T follicular helper cell (primary cell): ENCODE measurements at places on chromosomes 7 and 10.

GRCh38 chr7:134317434-134317833, 704 bp upstream of the SLC35B4 start:
- no peak for DNase-seq

DNA sequence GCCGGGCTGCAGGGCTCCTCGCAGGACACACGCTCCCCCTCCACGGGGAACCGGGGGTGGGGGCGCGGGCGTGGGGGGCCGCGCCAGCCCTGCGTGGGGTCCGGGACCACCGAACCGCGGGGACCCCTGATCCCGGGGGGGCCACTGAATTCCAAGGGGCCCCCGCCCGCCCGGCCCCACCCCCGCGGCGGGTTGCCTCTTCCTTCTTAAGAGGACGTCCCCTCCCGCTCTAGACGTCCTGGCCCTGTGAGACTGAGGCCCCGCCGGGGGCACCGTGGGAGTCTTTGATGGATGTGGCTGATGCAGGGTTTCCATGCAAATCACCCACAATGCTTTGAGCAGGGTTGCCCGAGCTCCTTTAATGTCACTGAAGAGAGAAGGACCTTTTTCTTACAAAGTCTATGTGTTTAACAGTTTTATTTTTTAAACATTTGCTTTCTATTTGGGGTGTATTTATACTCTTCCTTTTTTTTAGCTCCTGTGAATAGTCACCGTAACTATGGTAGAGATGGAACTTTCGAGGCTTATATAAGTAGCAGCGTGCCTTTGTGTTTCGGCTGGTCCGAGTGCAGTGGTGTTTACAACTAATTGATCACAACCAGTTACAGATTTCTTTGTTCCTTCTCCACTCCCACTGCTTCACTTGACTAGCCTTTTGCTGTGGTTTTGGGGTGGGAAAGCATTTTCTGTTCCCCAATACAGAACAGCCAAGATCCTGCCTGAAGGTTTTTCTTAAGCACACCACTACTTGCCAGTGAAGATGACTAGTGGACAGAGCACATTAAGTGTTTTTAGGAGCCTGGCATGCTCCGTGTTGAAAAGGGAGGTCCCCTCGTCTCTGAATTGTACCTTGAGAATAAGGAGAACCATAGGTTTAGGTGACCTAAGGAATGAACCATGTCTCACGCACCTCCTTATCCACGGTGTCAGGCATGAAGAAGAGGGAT, 44.8 kb downstream of the PDIA4 start:
- DNase-seq: peak; percentile 79

DNA sequence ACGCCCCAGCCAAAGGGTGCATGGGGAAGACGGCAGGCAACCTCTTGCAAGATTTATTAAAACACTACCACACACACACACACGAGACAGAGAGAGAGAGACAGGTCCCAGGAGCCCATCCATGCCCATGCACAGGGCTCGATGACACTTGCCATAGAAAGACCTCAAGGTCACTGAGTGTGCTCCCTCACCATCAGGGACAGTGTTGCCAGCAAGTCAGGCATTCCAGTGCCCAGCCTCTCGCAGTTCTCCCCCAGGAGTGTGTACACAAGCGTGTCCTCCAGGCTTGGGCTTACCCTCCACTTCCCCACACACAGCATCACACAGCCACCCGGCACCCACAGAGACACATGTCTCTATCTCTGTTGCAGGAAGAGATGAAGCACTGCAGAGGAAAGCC, 46.8 kb upstream of the SLF2 start:
- no peak for DNase-seq

- DNase-seq: no peak
Measured at GRCh38 chr7:115574681-115575291, 455.8 kb downstream of the TFEC start.

DNA sequence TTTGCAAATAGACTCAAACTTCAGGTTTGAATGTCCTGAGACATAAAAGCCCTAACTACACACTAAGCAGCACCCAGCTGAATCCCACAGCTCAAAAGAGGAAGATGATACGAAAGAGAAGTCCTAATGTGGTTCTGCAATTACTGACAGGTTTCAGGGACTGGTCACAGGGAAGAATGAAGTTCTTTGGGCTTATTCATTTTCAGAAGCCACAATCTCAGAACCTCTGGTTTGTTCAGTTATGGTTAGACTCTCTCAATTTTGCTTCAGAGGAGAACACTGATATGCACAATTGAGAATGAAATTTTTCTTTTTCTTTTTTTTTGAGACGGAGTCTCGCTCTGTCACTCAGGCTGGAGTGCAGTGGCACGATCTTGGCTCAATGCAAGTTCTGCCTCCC, 94.6 kb upstream of the FAM180A start:
- no peak for DNase-seq

DNA sequence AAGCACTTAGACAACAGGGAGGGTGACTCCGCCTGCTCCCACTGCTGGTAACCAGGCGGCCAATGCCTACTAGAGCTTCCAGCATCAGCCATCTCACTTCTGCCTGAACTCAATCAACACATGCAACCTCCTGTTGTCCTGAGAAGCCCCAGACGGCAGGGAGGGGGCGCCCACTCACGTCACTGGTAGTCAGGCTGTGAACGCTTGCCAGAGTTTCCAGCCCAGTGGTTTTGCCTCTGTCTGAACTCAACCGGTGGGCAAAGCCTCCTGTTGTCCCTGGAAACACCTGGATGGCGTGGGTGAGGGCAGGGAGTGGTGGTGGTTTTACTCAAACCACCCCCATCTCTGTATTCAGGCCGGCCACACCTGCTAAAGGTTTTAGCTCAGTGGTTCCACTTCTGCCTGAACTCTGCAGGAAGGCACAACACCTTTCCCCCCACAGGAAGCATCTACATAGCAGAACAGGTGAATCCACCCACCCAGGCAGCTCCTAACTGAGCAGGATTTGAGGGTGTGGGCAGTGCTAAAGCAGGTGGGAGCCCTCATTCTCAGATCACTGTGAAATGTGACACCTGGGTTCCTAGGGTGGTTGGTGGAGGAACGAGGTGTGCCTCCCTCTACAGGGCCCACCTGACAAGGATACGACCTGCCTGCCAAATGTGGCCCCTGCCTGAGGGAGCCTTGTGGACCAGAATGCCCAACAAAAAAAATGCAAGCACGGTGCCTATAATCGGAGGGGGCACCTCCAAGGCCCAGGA, 563.0 kb upstream of the SEMA3D start:
- DNase-seq: no peak

DNA sequence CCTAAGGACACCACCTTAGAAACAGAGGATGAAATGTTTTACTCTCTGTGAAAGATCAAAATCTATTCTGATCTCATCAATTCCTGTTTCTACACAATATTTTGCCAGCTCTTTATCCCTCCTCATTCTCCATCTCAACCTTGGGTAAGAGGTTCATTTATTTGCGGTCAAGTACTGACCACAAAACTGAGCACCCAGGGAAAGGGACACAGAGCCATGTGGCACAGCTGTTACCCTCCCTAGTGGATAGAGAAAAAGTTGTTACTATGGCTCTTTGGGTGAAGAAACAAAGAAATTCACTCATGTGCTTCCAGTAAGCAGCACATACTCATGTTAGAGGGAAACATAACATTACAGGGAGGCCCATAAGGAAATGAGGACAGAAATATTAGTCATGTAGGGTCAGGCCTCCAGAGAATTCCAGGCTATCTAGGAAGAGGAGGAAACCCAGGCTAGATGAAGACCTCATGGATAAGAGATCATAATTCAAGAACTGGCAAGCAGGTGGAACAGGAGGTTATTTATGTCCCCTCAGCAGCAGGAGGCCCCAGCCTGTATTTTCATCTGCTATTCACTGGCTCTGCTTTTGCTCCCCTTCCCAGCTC, 114.5 kb downstream of the ATE1 start:
- no peak for DNase-seq
